Lower lobe of right lung (tissue), 2 donors: ENCODE measurements at places on chromosomes 5 and 9. TPM values are rescaled to one million over a fixed set of nuclear protein-coding genes. Genes with fewer than 3 reads are reported as not detected.

GRCh38 chr9:75000835-75001234, 27.3 kb downstream of the CARNMT1 start:
- no peak overlapping the region for H3K27ac ChIP-seq
- DNase-seq: no peak
- no peak overlapping the region for H3K4me3 ChIP-seq
- H3K4me1 ChIP-seq: peaks cover 6% of the 10 kb centered on the region
- no peaks in the 10 kb centered on the region for H3K27me3 ChIP-seq
- H3K36me3 ChIP-seq: peaks cover 18% of the 10 kb centered on the region

- DNase-seq: no peak
- H3K4me1 ChIP-seq: no peaks in the 10 kb centered on the region
Measured at GRCh38 chr5:129020683-129021082, 55.4 kb downstream of the SLC27A6 start.

DNA sequence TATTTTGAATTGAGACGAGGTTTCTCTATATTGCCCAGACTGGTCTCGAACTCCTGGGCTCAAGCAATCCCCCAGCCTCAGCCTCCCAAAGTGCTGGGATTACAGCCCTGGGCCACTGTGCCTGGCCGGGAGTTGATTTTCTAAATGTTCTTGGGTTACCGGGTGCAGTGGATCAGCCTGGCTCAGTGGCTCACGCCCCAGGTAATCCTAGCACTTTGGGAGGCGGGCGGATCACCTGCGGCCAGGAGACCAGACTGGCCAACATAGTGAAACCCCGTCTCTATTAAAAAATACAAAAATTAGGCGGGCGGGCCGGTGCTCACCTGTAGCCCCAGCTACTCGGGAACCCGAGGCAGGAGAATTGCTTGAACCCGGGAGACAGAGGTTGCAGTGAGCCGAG, 106.9 kb upstream of the LARP1 start:
- H3K27me3 ChIP-seq: no peaks in the 10 kb centered on the region
- H3K27ac ChIP-seq: no peak overlapping the region
- H3K4me1 ChIP-seq: peaks cover 18% of the 10 kb centered on the region
- no peak for DNase-seq

- no peak for DNase-seq
- H3K36me3 ChIP-seq: no peaks in the 10 kb centered on the region
- H3K4me3 ChIP-seq: no peak overlapping the region
- H3K27ac ChIP-seq: no peak overlapping the region
Measured at GRCh38 chr9:18398038-18398437, 75.9 kb upstream of the ADAMTSL1 start.

DNA sequence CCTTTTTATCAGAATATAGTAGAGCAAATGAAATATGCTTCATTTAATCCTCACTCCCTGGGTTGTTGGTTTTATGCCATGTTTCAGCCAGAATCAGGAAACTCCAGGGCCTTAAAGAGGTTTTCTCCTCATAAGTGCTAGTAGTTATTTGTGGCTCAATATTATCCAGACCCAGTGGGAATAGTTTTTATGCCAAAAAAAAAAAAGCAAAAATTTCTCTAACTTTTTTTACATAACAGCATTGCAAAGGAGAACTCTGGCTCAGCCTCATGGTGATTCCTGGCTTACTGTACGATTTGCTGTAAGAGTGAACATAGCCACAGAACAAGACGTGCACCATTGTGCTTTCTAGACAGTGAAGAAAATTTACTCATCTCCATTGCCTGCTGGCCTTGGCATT, 232.5 kb downstream of the PJA2 start:
- H3K36me3 ChIP-seq: no peaks in the 10 kb centered on the region
- H3K27ac ChIP-seq: no peak overlapping the region
- no peak for DNase-seq

DNA sequence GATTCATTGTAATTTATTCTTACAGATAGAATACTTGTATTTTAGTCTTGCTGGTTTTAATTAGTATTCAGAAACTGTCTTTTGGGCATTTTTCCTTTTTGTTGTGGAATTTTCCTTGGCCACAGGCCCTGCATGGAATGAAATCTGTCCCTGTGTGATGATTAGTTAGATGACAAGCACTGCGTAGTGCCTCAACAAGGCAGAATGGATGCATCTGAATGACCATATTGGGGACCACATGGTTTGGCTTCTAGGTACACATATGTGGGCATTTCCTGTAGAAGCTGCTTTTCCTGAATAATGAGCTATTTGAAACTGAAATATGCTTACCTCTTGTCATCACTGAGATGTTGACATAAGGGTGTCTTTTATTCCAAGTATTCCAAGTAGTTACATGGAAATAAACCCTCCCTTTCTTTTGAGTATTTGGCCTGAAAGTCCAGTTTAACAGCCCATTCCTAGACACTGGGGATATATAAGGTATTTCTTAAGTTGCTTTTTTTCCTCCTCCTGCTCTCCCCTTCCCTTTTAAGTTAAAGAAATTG, 147.3 kb downstream of the YTHDC2 start:
- H3K36me3 ChIP-seq: no peaks in the 10 kb centered on the region
- no peaks in the 10 kb centered on the region for H3K4me1 ChIP-seq
- no peak overlapping the region for H3K27ac ChIP-seq
- no peaks in the 10 kb centered on the region for H3K27me3 ChIP-seq
- H3K4me3 ChIP-seq: no peak overlapping the region

SH2D3C gene
- 59.4 TPM for total RNA-seq

C1QTNF2 gene
- total RNA-seq: 1.6 TPM

NRARP gene
- 6.5 TPM for total RNA-seq
